Aorta (tissue), 5 donors: ENCODE measurements at places on chromosomes 12 and 14. TPM values are rescaled to one million over a fixed set of nuclear protein-coding genes. Genes with fewer than 3 reads are reported as not detected.

- DNase-seq: no peak
Measured at GRCh38 chr14:20794644-20795369, 7.8 kb downstream of the RNASE1 start.

GRCh38 chr12:130178282-130178681, 16.0 kb downstream of the FZD10 start:
- no peak for DNase-seq

DNA sequence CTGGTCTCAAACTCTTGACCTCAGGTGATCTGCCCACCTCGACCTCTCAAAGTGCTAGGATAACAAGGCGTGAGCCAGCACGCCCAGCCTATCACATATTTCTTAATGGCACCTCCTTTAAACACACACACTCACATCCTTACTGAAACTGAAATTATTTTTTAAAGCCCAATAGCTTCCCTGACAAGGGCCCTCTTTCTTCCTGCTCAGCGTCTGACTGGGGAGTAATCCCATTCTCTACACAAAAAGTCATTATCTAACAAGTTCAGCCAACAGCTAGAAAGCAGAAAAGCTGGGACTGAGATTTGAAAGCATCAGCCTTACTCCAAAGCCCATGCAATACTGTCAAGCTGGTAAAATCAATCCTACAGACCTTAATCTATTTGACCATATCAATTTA, 10.0 kb upstream of the AICDA start:
- DNase-seq: no peak

DNA sequence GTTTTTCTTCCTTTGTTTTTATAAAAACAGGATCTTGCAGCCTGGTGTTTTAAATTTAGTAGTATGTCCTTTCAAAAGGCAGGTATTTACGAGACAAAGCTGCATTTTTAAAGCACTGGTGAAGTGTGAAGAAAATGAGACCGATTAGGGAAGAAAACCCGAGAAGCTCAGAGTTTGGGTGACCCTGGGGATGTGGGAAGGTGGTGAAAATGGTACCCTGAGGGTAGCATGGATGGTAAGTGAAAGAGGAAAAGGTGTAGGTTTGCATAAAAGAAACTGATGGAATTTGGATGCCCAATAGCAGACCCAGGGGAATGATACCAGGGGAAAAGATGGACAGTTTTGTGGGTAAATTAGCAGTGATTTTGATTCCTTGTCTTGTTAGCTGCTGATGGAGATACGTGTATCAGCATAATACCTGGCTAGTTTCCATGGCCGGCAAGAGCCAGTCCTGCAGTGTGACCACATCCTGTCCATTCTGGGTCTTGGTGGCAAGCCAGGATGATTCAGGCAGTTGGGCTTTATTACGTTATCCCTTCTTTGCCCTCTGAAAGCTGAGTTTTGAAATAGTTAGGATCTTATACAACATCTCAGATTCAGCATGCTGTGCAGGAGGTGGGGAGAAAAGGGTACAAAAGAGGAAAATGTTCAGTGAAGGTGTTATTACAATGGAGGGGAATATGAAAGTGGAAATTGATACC, 8.9 kb downstream of the BICD1 start:
- DNase-seq: peak; percentile 93

GRCh38 chr12:106108185-106108835, 30.4 kb downstream of the NUAK1 start:
- no peak for DNase-seq

DNA sequence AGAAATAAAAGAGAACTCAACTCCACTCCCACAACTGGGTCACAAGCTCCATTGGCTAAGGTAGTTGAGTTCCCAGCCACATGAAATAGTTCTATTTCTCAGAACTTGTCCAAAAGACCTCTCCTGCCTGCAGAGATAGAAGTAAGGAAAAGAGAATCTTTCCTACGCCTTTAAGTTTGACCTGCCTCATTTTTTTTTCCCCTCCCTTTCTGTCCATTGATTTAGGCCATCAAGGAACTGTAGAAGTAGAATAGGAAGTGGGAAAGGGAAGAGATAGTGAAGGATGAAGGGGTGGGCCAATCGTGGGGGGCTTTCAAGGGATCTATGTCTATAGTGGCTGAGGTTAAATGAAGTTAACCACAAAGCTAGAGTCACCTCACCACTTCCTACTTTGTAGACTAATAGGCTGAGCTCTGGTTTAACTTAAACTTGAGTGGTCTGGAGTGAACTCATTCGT, 13.9 kb upstream of the NUDT4 start:
- no peak for DNase-seq

DNA sequence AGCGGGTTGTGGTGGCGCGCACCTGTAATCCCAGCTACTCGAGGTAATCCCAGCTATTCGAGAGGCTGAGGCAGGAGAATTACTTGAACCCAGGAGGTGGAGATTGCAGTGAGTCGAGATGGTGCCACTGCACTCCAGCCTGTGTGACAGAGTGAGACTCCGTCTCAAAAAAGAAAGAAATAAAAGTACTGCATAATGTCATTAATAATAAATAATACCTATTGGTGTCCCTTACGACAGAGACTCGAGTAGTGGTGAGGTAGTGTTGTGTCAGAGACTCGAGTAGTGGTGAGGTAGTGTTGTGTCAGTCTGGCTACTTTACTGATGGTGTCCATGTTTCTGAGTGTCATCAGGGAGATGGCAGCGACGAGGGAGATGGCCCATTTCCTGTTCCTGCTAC, 1.3 kb downstream of the GLS2 start:
- no peak for DNase-seq

DNA sequence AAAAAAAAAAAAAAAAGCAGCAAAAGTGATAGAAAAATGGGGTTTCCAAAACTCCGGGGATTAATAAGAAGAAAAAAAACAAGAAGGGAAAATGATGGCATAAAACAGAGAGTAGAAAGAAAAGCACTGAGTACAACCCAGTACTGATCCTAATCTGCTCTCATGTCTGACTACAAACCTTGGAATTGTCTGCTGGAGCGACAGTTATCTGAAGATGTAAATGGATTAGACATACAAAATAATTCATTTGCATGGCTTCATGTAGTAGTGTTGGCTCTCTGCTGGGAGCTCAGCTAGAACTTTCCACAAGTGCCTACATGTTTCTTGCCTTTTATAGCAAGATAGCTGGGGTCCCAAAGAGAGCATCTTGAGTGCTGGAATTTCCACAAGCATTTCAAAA, 34.2 kb downstream of the ZCRB1 start:
- DNase-seq: no peak

GRCh38 chr12:120089105-120089504, 27.4 kb downstream of the RAB35 start:
- peak; percentile 39 for DNase-seq

The PELI2 gene
- total RNA-seq: 19.7 TPM

The C14orf39 gene
- total RNA-seq: 0.60 TPM

- DNase-seq: no peak
Measured at GRCh38 chr14:39733741-39734140, 301.5 kb upstream of the FBXO33 start.

GRCh38 chr14:79820866-79821535, 390.3 kb downstream of the DIO2 start:
- no peak for DNase-seq

DNA sequence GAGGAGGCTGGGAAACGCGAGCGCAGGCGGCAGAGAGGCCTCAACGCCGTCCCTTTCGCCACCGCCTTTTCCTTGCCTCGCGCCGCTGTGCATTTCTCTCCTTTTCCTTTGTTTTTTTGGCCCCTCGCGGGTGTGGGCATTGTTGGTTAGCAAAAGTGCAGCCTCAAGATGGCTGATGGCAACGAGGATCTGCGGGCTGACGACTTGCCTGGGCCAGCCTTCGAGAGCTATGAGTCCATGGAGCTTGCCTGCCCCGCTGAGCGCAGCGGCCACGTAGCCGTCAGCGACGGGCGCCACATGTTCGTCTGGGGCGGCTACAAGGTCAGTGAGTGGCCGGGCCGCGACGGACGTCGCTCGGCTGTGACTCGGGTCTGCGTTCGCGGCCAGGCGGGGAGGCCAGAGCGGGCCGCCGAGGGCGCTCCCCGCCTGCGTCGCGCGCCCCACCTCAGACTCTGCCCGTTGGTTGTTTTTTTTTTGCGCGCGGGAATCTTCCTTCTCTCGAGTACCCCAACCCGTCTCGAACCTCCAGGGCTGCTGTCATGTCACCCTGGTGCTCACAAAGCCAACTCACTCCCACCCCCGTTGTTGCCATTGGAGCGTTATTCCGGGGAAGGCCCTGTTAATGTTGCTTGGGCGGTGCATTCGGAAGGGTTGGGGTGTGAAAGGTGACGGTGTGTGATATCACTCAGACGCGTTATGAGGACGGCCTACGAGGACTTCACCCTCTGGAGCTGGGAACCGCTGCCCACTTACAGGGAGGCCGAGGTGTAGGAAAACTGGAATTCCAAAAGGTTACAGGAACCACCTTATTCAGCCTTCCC, 558 bp downstream of the KLHDC2 start:
- DNase-seq: peak; percentile 65

GRCh38 chr14:89621791-89622638, 205.0 kb upstream of the FOXN3 start:
- DNase-seq: no peak

GRCh38 chr14:90088176-90088575, 26.4 kb downstream of the KCNK13 start:
- DNase-seq: no peak

The ASCL1 gene
- total RNA-seq: not detected
